ENCODE measurements at places on chromosomes 2 and 18.

DNA sequence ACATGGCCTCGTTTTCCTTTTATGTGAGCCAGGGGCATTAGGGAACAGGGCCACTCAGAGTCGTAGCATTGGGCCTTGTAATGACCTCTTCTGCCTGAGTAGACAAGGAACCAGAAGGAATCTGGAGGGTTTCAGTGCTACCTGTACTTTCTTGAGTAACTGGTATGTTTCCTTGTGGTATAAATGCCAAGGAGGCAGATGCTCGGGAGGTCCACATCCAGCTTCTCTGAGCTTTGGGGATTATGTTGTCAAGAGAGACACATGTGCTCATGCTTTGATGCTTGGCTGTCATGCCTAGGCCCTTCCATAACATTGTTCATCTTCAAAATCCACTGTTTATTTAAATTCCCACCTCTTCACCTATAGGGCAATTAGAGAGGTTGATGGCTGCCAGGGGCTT lies 26.3 kb downstream of the FOSL2 start:
- no peak for DNase-seq

DNA sequence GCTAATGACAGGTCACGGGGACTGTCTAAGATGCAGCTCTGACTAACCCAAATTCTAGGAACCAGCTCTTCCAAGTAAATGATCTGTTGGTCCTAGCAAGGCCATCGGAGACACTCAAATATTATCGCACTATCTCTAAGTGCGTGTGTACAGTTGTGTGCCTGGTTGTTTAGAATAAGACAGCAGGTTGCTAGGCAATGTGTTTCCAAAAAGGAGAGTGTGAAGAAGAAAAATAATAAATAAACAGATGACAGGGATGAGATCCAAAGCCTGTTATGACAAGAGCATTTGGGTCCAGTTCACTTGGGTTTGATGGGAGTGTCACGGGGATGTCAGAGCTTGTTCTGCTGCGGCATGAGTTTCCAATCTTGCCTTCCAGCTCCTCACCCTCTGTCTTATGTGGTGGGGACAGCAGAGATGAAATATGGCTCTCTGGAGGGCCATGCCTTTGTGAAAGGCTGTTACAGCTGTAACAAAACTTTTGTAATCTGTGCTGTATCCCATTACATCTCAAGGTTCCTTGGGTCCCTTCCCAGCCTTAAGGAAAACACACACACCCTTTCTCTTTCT lies 127.5 kb upstream of the TNP1 start:
- DNase-seq, result peak; percentile 25

DNA sequence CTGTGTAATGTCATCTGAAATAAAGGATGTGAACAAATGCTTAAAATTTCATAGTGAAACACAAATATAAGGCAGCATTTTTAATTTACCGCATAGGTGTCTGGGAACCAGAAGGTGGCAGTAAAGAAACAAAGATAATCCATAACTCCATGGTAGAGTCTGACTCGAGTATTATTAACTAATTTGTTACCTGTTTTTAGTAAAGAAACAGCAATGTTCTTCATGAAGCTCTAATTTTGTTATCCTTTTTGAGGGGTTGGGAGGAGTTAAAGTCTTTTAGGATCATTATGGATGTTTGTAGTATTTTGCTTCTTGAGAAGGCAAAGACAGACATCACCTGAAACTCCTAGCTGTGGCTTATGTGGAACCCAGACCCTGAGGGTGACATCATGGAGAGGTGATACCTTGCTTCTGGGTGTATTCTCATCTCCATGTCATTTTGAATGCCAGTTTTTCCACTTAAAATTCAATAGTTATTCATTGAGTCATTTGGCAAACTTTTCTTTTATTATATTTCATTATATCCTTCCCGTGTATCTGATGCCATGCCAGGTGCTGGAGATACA lies 286.2 kb upstream of the EPAS1 start:
- DNase-seq, result peak; percentile 76

GRCh38 chr2:25497229-25497917 lies 155.6 kb upstream of the DNMT3A start:
- DNase-seq, result no peak

DNA sequence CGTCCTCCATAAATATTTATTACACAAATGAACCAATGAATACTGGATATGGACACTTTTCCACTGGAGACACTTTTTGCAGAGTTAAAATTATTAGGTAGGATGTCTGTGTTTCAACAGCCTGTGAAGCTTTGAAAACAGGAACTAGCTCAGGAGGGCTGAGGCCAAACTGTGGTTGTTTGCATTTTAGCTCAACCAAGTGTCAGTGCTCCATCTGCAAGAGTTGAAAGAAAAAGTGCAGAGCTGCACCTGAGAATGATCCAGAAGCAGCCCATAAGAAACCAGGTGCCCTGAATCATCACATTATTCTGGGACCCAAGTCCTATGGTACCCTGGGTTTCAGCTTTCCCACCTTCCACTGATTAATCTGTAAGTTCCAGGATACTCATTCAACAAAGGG lies 180.4 kb downstream of the TRIB2 start:
- DNase-seq, result no peak

GRCh38 chr2:237352279-237352845 lies 61.6 kb downstream of the COL6A3 start:
- DNase-seq, result no peak

DNA sequence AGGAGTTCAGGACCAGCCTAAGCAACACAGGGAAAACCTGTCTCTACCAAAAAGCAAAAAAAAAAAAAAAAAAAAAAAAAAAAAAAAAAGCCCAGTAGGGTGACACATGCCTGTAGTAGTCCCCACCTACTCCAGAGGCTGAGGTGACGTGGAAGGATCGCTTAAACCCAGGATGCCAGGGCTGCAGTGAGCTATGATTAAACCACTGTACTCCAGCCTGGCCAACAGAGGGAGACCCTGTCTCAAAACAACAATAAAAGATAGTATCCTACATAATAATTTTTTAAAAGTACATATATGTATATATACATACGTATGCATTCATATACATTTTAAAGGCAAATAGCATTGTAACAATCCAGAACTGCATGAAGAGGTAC lies 51.7 kb downstream of the SOS1 start:
- peak; percentile 8 for DNase-seq

DNA sequence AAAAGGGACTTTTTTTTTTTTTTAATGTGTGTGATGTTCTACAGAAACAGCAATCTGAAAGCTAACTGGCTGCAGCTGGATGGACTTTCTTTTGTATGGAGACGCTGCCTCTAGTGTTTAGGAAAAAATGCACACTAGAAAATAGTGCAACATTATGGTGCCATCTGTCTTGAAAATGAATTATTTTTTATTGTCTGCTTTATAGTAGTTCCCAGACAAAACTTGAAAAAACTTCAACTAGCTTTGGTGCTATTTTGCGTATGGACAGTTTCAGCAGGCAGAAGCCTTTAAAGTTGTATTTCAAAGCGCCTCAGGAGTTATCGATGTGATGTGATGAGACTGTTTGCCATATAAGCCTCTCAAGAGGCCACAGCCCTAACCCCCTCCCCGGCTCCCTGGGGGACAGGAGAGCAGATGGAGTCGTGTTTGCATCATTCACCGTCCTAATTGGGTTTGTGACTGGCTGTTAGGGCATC lies 86.9 kb downstream of the LTBP1 start:
- peak; percentile 81 for DNase-seq

DNA sequence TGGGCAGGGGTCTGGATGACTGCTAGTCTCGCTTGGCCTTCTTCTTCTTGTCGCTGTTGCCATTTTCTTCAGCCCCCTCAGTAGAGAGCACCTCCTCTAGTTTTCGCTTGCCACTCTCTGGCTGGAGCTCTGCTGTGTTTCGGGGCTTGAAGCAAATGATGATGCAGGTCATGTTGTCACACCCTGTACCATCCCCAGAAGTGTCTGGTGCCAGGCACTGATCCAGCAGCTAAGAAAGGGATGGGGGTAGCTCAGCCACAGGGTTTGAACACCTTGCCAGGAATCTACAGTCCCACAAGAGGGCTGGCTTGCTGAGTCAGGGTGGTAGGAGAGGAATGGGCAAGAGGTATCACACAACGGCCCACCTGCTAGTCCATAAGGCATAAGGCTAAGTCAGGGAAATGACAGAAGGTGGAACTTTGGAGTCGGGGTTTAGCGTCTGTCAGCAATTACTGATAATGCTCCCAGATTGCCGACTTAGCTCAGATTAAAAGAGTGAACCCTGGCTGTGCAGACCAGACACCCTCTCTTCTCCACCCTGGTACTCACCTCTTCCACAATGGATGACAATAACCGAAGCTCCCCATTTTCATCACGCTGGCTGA lies 1.1 kb upstream of the ZNF513 start:
- no peak for DNase-seq

DNA sequence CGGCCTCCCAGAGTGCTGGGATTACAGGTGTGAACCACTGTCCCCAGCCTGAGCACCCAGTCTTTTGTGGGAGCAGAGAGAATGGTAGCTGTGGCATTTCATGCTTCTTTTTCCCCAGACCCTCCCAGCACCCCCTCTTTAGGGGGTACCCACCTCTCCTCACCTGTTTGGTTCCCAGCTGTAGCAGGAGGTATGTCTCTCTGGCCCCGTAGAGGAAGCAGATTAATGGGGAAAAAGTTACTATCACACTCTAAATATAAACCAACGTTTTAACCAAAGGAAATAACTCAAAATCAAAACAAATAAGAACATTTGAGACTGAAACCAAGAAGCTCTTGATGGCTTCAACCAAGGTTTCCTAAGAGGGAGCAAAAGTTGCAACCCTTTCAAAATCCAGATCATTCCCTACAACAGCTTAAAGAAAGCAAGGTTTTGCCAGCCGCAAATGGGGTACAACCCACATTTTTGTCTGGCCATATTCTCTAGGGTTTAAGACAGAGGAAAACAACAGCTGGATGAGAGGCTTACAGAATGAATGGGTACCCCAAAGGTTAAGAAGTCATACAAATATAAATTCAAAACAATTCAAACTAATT lies 8.0 kb downstream of the RNF125 start:
- DNase-seq, result no peak
